ENCODE measurements at places on chromosomes 1 and 21.
A peak's percentile ranks its signal among the peaks of the same experiment; 100 is the strongest.

- DNase-seq = no peak
Observed at GRCh38 chr1:27025718-27026117, 13.1 kb upstream of the TENT5B start.

DNA sequence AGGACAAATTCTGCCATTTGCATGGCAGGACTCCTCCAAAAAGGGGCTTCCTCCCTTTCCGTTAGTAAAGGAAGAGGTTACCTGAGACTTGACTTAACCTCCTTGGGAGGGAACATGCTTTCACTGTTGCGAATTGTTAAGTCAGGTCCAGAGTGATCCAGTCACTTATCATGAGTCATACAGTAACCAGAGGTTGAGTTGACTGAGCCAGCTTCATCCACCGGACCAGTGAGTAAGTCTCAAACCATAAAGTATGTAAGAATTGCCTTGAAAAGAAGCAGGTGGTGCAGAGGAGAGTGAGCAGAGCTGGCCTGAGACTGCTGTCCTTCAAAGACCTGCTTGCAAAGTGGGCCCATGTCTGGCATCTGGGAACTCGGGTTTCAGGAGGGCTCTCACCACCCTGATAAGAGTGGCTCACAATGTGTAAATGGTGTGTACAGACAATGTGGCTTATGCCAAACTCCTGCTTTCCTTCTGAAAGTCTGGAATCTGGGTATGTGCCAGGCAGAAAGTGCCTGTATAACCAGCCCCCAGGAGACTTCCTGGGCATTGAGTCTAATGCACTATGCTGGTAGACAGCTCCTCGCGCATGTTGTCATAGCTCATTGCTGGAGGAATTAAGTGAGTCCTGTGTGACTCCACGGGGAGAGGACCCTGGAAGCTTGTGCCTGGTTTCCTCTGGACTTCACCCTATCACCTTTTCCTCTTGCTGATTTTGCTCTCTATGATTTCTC lies 84.3 kb upstream of the KLHDC7A start:
- no peak for DNase-seq

- peak; percentile 80 for DNase-seq
Observed at GRCh38 chr1:240732390-240732789, 120.4 kb upstream of the GREM2 start.

DNA sequence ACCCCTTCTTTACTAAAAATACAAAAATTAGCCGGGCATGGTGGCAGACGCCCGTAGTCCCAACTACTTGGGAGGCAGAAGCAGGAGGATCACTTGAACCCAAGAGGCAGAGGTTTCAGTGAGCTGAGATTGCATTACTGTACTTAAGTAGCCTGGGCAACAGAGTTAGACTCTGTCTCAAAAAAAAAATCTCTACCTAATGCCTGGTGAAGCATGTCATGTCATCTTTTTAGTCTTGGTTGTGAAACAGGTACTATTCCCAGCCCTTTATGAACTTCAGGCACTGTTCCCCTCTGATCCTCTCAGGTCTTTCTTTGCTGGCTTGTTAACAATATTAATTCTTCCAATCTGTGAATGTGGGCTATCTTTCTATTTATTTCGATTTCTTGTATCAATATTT lies 22.1 kb downstream of the PRRC2C start:
- DNase-seq = no peak

DNA sequence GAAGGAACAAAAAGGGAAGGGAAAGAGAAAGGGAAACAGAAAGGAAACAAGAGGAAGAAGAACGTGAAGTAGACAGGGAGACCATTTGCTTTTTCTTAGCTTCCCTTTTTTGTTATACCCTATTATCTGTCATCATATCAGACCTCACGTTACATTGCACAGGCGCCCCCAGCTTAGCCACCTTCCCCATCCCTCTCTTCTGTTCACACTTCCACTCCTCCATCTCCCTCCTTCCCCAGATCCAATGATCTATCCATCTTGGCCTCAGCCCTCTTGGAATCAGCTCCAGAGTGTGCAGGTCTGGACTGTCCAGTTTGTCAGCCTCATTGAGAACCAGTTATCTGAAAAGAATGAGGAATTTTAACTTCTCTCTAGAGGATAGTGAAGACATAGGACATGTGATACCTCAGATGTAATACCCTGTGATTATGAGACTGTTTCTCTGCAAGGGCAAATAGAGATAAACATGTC lies 101.1 kb upstream of the ERRFI1 start:
- no peak for DNase-seq

DNA sequence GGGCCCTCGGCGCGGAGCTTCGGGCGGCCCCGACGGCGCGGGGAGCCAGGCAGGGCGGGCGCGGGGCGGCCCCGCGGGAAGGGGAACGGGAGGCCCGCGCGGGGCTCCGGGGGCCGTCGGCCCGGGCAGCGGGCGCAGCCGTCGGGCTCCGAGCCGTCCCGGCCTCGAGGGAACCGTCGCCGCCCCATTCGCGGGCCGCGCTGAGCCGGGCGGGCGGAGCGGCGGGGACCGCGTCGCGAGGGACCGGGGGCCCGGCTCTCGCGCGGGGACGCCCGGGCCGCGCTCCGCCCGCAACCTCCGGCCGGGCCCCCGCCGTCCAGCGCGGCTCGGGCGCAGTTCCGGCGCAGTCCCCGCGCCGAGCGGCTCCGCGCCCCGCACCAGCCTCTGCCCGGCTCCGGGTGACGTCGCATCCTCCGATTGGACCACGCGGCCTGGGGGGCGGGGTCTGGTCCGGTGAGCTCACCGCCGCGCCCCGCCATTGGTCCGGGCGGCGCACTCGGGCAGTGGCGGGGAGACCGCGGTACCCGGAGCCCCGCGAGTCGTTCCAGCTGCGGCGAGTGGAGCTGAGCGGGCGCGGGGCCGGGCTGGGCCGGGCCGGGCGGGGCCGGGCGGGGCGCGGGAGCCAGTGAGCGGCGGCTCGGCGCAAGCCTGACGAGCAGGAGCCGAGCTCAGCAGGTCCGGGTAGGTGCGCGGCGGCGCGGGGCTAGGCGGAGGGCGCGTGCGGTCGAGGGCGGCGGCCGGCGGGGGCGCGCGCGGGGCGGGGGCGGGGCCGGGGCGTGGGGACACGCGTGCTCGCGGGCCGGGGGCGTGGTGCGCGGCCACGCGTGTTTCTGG lies 66.7 kb upstream of the VAMP3 start:
- peak; percentile 90 for DNase-seq

DNA sequence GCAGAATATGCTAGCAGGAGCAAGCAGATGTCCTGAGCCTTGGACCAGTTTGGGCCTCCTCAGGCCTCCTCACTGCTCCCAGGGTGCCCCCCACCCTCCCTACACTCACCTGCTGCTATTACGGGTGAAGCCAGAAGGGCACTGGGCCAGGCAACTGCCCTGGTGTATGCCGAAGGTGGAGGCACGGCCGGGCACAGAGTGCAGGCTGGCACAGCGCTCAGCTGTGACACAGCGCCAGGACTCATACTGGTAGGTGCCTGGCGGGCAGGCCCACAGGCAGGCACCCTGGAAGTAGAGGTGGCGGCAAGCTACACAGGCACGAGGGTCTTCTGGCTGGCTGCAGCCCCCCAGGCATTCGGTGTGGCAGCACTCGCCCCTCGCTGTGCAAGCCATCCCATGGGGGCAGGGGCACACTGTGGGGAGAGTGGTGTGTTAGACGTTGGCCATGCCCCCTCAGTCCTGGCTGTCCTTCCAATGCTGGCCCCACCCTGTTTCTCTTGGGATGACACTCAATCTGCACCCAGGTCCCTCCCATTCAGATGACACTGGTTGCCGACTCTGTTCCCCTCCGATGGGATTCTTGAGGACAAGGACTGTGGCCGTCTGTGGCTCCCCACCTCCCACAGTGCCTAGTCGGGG lies 7.0 kb downstream of the INSRR start:
- DNase-seq = no peak

DNA sequence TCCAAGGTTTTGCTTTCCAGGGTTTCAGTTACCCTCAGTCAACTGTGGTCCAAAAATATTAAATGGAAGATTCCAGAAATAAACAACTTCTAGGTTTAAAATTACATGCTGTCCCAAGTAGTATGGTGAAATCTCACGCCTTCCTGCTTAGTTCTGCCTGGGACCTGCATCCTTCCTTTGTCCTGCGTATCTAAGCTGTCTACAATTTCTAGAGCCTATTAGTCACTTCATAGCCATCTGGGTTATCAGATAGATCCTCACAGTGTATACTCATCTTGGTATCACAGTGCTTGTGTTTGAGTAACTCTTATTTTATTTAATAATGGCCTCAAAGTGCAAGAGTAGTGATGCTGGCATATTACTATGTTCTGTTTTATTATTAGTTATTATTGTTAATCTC lies 157.7 kb downstream of the ROR1 start:
- DNase-seq = peak; percentile 44

All from lung microvascular endothelial cell (primary cell).